ENCODE measurements at places on chromosomes 1 and 21.

DNA sequence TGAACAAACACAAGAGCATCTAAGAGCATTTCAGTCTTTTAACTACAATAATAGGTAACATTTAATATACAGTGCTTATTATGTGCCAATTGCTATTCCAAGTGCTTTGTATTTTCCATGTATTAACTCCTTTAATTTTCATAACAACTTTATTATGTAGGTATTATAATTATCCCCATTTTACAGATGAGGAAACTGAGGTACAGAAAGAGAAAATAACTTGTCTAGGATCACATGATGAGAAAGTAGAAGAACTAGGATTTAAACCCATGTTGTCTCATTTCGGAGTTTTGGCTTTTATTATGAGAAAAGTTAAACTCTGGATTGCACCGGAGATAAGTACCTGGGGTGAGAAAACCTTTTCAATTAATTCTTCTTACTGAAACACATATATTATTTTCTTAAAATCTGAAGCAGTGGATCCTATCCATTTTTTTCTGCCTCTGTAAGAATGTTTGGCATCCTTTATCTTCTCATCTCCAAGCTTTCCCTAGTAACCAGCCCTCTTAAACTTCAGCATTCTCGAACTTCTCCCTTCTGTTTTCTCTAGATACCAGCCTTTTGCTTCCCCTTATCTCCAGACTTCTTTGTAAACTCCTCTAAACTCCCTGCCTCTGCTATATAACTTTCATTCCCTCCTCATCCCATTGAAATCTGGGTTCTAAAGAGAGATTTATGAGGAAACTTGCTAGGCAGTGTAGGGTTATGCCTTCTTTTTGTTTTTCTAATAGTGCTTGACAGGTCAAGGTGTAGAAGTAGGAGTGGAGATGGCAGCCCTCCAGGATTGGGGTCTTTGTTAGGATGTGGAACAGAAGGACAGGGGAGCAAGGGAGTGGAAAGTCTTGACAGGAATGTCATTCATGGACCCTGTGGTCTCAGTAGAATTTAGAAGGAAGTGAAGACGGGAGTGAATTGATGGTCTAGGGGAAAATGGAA, 28.3 kb downstream of the POU2F1 start:
- no peak for DNase-seq

- DNase-seq = no peak
Measured at GRCh38 chr1:184956999-184957700, 17.2 kb downstream of the NIBAN1 start.

GRCh38 chr1:67060811-67061218, 6.9 kb upstream of the SLC35D1 start:
- DNase-seq = no peak

DNA sequence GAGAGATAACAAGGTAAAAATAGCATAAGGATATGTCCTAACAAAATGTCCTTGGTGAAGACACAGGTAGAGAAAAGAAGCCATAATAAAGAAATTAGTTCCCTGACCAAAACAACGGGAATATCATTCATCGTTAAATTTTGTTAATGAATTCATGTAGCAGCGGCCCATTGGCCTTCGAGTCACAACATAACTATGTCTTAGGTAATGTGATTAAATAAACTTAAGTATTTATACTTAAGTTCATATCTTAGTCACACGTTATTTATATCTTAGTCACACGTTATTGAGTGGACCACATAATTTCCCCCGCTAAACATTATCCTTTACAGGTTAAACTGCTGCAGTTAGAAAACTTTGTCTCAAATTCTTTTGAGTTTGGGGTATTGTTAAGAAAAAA, 1.2 kb downstream of the NEXN start:
- DNase-seq = no peak

GRCh38 chr1:109391157-109391556, 6.6 kb downstream of the SORT1 start:
- no peak for DNase-seq

DNA sequence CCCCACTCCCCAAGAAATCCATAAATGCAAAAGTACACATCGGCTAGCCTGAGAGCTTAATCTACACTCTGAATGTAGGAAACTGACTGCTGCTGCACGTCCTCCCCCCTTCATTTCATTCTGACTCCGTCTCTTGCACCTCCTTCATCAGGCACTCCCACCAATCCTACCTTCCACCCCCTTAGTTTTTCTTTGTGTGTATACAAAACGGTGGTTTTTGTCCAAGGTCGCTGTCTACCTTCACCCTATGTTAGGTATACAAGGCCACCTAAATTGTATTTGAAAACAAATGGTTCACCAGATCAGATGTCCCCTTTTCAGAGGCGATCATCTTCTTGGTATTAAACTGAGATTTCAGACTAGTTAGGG, 1.9 kb downstream of the WDR26 start:
- no peak for DNase-seq

DNA sequence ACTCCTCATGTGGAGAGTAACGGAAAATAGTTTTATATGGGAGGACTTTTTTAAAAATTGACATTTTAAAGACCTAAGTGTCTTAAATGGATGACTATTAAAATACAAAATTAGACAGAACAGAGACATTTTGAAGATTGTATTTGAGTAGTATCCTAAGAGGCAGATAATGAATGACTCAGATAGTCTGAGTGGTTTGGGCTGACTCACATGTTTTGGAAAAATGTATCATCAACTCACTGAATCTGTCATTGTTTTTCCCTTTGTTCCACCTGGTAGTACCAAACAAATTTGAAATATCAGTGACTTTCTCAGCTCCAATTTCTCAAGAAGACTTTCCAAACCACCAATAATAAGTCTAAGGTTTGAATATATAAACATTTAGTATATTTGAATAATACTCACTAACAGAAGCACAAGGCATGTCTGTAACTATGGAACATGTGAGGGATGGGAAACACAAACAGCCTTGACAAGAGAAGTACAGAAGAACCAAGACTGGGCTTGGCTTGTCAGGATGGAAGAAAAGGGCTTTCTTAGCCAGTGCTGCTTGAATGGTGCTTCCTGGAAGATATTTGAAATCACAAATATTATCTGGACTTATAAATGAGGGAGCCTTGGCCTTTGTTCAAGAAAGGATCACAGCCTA, 90.6 kb downstream of the SGIP1 start:
- no peak for DNase-seq

DNA sequence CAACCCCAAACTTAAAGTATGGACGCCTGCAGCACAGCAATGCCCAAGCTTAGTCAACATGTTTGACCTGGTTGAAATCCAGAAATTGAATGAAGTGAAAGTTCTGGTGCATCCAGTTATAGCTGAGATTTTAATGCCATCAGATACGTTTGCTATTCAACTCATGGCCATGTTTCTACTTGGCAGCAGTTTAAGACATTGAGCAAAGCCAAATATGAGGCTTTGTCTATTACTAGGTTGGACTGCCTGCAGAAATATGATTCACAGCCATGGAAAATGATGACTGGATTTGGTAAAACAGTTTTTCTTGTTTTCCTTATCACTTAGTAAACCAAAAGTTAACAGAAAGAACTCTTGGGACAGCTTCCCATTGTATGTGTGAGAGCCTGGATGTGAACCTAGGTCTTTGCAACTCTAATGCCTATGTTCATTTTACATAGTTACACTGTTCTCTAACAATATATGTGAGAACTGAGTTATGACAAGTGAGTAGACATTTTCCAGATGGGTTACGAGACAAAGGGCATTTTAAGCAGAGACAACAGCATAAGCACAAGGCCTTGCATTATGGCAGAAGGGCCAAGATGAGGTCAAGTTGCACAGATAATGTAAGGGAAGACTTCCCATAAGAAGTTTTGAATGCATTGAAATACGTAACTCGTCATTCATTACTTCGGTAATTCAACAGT, 32.4 kb upstream of the MYSM1 start:
- no peak for DNase-seq

All from effector memory CD8-positive, alpha-beta T cell (primary cell).